ENCODE measurements at places on chromosomes 11 and 22.
A peak's percentile ranks its signal among the peaks of the same experiment; 100 is the strongest.

DNA sequence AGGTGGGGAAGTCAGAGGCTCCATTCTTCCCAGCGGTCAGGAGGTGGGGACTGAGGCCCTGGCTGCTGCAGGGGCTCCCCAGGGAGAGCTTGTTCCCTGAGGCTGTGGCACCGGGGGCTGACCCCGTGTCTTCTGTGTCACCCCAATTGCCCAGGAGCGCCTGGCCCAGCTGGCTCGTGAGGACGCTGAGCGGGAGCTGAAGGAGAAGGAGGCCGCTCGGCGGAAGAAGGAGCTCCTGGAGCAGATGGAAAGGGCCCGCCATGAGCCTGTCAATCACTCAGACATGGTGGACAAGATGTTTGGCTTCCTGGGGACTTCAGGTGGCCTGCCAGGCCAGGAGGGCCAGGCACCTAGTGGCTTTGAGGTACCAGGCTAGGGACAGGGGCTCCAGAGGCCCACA lies 53.2 kb downstream of the MYO7A start:
- DNase-seq, result no peak

DNA sequence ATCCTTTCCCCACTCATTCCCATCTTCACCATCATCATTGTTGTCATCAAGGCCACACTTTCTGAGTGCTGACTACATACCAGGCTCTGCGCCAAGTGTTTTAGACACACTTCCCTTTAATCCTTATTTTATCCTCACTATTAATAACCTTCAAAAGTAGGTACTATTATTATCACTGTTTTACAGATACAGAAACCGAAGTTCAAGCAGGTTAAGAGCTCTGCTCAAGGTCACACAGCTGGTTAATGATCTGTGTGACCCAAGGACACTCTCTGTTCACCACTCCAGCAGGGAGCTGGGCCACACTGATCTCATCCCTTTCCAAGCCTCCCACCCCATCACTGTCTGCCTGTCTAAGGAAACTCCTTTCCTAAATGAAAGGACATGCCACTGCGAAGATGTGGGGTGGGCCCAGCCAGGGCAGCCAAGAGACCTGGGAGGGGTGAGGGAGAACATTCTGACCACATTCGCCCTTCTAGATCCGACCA lies 17.2 kb upstream of the TSKU start:
- no peak for DNase-seq

GRCh38 chr11:130462931-130463330 lies 14.5 kb downstream of the ADAMTS15 start:
- no peak for DNase-seq

GRCh38 chr11:72814286-72815109 lies at the start of gene ATG16L2:
ATG16L2 (plus strand) TSS chr11:72814411; CDS start chr11:72814446, 35 bp downstream.
- peak; percentile 74 for DNase-seq

DNA sequence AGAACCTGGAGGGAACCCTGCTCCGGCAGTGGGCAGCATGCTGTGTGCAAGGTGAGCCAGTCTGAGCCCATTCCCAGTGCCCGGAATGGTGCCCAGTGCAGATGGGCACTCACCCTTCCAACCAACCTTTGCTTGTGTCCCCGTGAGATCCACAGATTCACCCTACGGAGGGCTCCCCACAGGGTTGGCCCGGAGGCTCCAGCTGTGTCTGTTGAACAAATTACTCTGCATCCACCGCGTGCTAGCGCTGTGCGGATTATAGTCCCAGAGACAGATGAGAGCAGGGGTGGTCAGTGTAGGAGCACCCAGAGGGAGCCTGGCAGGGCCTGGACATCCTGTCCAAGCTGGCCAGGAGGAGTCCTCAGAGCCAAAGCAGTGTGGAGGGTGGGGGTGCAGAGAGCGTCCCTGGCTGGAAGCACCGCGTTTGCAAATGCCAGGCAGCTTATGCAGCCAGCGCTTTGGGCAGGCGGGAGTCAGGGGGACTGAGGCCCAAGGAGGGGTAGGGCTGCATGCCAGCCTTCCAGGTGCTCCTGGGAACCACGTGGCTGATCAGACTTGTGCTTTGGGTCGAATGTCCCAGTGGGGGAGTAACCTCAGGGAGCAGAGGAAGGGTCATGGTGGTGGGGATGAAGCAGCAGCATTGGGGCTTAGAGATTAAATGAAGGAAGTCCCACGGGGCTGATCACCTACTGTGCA lies 80.5 kb downstream of the KCNQ1 start:
- no peak for DNase-seq

DNA sequence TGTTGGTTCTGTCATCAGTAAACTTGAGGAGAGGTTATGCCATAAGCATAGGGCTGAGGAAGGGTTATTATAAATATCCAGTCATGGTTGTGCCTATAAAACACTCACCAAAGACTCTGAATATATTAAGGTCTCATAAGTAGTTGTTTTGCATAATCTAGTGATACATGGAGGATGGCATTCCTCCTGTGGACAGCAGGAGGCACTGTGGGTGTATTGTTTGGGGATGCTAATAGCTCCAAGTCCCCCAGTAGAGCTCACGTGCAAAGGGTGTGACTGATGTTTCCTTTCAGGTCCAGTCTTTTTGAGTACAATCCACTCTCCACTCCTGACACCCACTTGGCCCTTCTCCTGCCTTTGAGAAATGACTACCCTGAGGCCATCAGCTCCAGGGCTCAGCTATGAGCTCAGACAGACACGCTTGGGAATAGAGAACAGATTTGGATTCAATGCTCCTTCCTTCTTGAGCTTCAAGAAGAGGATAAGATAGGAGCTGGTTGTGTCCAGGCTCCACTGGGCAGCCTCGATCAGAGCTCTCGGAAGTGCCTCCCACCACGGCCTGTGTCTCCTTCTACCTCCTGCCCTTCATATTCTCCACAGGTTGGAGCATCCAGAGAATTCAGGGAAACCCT lies 85.2 kb upstream of the IGLL5 start:
- DNase-seq, result no peak

DNA sequence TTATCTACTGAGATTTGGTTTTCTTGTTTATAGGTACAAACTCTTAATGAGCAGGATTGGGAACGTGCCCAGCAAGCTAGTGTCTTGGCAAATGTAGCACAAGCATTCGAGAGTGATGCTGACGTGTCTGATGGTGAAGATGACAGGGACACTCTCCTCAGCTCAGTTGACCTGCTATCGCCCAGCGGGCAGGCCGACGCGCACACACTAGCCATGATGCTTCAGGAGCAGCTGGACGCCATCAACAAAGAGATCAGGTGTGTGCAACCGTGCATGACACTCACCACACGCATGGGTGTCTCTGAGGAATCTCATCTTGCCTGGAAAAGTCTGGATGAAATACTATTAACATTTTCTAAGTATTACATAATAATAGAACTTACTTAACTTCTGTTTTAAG lies 54.7 kb upstream of the CTTN start:
- no peak for DNase-seq

- DNase-seq, result no peak
These were observed 5.5 kb downstream of the CSNK2A3 start for GRCh38 chr11:11347592-11347991.

GRCh38 chr11:127679816-127680545 lies 679.4 kb upstream of the KIRREL3 start:
- no peak for DNase-seq

- no peak for DNase-seq
These were observed 15.0 kb downstream of the SIK3 start for GRCh38 chr11:117083011-117083935.

DNA sequence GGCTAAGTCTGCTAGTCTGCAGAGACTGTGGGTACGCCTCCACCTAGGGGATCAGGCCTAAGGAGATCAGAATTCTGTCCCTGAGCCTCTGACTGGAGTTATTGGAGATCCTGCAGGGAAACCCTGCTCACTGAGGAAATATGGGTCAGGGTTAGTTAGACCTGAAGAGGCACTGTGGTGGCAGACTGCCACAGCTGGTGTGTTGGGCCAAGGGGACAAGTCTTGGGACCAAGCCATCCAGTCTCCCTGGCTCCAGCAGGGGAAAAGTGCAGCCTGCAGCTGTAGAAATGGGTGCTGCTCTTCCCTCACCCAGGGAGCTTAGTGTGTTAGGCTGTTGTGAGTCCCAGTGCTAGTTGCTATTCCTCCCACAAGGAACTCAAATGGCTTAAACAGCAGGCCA lies 334.8 kb upstream of the LARGE1 start:
- no peak for DNase-seq

DNA sequence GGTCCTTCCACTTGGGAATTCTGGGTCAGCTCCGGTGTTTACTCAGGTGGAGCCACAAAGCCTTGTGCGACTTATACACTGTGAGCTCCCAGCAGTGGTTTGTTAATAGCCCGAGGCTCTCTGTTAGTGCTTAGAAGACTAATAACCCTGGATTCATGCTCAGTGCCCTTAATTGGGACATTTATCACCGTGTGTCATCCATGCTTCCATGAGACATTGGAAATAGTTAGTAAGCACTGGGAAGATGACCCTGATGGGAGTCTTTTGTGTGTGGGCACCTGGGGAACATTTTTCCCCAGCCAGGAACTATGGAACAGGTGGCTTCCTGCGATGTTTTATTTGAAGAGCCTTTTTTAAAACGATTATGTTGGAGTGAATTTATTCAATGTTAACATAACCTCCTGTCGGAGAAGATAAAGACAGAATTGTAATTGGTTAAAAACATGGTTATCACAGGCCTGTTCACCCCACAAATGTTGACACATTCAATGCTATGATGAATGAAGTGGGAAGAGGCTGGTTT lies 188.9 kb downstream of the MYO18B start:
- no peak for DNase-seq

- peak; percentile 90 for DNase-seq
These were observed 30.8 kb downstream of the BLID start for GRCh38 chr11:122085264-122085663.

DNA sequence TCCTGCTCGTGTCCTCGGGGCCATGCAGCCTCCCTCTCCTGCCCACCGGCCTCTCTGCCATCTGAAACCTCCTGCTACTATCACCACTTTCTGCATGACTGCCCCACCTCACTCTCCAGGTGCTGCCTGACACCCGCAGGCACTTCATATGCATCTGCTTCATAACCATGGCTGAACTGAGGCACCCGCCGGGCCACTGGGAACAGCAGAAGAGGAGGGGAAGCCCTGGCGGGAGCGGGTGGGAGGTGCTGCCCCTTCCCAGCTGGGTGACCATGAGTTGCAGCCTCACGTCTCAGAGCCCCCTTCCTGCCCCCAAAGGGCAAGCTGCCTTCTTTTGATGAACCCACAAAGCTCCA lies 21.7 kb upstream of the PICK1 start:
- DNase-seq, result no peak

- no peak for DNase-seq
These were observed 313.7 kb downstream of the SWAP70 start for GRCh38 chr11:9977554-9977953.

DNA sequence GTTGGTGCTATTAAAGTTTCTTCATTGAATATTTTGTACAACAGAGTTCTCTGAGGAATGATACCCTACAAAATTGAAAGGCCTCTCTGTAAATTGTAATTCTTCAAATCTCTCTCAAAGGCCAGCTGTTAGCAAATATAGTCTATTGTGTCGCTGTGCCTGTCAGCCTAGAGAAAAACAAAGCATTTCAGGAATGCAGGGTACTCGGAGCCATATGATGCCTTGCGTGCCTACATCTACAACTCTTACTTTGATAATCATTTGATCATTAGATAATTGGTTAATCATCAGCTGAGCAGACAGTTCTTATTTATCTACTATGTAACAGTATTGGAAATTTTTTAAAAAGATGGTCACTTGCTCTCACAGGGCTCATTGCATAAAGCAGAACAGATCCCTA lies 67.3 kb downstream of the RNF169 start:
- DNase-seq, result no peak

DNA sequence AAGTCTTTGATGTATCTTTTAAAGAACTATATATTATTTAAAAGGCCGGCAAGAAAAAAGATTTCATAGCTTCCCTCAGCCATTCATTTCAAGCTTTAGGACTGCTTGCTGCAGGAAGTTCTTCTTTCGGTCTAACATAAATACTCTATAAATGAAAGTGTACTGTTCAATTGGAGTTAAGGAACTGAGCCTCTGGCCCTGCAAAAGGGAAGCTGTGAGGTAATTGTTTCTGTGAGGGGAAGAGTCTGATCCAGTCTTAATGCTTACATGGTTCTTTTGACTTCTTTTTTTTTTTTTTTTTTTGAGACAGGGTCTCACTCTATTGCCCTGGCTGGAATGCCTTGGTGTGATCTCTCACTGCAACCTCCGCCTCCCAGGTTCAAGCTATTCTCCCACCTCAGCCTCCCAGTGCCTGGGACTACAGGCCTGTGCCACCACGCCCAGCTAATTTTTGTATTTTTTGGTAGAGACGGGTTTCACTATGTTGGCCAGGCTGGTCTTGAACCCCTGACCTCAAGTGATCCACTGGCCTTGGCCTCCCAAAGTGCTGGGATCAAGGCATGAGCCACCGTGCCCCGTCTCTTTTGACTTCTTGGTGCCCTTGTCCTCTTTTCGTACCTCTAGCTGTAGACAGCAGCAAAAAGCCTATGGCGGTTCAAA lies 4.7 kb upstream of the TRIM29 start:
- DNase-seq, result no peak

DNA sequence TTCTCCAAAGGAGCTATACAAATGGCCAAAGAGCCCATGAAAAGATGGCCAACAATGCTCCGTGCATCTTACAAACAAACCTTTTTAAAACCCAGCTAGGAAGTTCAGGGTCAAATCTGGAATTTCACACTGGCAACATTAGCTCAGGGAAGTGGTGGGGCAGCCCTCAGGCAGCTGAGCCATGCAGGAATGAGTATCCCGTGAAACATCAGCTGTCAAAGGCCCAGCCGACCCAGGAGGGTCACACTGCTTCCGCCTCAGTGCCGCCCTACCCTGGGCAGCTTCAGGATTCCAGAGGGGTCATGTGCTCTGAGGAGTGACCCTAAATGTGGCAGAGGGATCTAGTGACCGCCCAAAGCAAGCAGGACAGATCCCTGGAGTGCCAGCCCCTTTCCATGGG lies 73.4 kb downstream of the LINC01488 start:
- no peak for DNase-seq

DNA sequence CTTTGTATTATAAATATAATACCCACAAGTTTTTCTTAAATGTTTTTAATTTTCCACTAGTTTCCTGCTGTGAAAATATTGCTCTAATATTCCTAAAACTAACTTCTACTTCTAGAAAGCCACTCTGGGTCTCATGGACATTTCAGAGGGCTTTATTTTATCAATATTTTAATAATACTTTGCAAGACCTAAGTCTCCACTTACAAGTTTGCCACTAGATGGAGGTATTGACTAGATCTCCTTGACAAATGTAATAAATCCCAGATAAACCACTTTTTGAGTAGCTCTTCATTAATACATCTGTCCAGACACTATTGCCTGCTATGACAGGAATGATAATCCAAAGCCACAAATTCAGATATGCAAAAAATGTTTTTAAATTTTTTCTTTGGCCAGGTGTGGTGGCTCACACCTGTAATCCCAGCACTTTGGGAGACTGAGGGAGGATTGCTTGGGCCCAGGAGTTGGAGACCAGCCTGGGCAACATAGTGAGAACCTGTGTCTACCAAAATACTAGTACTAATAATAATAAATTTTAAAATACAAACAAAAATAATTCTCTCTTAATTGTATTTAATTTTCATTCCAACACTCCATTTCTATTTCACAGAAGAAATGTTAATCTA lies 3.5 kb upstream of the ACAT1 start:
- no peak for DNase-seq

GRCh38 chr22:37254867-37255233 lies 10.8 kb upstream of the RAC2 start:
- no peak for DNase-seq

Data from GM04504 (cell line).